ENCODE measurements at places on chromosomes 2 and 18.

DNA sequence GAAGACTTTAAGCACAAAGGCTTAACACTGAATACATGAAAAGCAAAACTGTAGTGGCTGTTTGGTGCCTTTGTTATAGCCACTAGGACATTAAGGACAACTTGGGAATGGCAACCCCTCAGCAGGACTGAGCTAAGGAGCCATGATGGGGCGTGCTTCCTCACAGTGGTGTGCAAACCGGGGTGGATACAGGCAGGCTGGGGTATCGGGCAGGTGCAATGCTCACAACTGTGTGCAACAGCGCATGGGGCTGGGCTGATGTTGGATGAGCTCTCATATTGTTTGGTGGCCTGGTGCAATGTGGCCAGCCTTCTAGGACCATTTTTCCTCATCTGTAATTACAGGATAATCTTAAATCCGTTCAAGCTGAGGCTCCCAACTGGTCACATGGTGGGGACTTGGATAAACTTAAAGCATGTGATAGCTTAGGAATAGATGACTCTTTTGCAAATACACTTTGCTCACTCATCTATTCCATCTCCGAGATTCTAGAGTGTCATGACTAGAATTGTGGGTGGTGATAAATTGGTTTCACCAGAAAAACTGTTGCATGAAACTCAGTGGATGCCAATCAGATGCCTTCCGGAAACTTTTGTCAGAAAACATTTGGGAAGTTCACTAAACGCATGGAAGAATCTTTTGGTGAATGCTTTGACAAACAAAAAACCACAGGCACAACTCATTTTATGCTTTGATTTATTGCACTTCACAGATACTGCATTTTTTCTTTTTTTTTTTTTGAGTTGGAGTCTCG, 116.5 kb downstream of the PXDN start:
- DNase-seq, result no peak

GRCh38 chr2:161077367-161078210, 82.6 kb upstream of the TANK start:
- no peak for DNase-seq

DNA sequence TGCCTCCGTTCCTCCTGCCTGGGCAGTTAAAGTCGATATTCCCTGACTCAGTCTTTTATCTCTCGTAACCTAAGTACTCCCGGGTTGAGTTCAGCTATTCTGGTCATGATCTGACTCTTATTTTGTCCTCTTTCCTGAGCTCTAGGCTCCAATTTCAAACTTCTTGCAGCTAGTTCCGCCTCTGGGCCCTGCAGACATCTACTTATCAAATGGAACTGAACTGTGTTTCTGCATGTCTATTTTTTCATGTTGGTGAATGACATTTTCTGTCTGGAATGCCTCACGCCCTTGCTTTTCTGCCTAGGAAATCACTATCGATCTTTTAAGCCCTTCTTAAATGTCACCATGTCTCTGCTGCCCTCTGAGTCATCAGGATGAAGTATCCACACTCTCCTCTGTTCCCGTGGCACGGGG, 101.5 kb downstream of the VAPA start:
- DNase-seq, result no peak

DNA sequence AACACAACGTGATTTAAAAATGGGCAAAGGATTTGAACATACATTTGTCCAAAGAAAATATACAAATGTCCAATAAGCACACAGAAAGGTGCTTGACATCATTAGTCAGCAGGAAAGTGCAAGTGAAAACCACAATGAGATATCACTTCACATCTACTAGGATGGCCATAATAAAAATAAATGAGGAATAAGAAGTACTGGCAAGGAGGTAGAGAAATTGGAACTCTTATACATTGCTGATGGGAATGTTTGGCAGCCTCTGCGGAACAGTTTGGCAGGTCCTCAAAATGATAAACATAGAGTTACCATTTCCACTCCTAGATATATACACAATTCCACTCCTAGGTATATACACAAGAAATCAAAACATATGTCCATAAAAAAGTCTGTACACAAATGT, 51.0 kb upstream of the PGAP1 start:
- no peak for DNase-seq

DNA sequence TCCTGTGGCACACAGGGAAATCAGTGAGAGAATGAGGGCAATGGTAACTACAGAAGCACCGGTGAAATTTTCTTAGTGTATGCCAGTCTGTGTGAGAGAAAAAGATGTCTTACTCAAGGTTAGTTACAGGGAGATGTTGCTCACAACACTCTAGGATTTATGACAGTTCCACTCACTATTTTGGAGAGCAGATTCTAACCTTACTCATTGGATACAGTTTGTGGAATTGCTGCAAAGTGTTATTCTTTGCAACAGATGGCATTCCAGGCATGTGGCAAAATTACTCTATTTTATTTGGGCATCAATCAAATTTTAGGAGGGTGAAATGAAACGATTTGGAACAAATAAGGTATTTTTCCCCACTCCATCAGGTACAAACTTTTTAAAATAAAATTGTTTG, 449.1 kb downstream of the PIK3C3 start:
- no peak for DNase-seq

DNA sequence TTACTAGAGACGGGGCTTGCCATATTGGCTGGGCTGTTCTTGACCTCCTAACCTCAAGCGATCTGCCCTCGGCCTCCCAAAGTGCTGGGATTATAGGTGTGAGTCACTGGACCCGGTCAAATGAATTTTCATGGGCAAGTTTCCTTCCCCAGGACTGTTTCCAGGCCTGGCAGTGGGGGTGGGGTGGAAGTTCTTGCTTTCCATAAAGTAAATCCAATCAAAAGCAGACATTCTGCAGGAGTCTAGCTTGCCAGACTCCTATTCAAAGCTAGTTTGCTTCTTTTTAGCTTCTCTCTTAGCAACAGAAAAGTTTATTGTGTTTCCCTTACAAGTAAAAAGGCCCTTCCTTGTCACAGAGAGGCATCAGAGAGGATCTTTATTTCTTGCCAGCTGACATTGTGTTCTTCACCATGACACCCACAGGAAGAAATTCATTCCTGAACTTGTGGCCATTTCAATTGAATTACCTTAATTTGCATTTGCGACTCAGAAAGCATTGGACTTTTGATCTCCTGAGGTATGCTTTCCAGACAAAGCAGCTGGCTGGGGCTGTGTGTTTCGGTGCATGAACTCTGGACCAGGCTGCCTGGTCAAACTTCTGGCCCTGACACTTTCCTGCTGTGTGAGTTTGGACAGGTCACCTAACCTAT, 37.9 kb downstream of the LYPD1 start:
- peak; percentile 31 for DNase-seq

DNA sequence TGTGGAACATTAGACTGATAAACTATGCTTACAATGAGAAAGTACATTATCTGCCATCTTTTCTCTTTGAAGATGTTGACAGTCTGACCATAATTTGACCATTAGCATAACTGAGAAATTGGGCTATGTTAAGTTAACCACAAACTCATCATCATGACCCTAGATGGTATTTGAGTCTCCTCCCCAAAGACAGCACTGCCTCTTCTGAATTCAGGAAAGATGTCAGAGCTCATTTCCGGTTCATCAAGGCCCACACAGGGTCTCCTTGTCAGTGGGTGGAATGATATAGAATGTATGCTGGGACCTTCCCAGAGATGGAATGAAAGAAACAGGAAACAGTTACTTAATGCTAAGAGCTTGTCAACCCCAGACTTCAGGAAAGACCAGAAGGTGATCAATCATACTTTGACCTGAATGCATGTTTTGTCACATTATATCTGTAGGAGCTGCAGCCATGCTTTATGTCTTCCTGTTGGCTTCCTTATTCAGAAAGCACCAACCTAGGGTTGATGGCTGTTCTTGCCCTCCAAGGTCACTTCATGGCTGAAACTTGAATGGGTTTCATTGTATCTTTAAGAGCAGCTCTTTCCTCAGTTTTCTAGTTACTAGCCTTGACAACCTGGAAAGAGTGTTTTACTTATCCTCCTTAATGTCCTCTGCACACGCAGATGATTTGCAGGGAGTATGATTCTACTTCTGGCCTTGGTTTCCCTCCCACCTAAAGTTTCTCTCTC, 99.1 kb upstream of the NEUROD1 start:
- DNase-seq, result peak; percentile 51

- no peak for DNase-seq
Measured at GRCh38 chr2:218285604-218286003, 6.7 kb downstream of the TMBIM1 start.

DNA sequence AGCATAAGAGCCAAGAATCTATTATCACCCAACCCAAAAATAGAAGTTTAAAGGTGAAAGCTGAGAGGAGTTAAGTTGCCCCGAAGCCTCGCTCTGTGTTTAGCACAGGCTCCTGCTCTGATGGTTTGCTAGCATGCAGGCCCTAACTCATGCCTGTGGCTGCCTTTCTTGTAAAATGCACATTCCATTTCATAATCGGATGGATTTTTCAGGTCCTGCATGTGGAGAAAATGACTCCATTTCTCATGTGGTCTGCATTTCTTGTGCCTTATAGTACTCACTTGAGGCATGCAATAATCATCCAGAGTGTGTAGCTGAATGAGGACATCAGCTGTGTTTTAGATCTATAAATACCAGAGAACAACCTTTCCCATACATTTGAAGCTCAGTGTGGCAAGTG, 381.8 kb downstream of the CPS1 start:
- no peak for DNase-seq

DNA sequence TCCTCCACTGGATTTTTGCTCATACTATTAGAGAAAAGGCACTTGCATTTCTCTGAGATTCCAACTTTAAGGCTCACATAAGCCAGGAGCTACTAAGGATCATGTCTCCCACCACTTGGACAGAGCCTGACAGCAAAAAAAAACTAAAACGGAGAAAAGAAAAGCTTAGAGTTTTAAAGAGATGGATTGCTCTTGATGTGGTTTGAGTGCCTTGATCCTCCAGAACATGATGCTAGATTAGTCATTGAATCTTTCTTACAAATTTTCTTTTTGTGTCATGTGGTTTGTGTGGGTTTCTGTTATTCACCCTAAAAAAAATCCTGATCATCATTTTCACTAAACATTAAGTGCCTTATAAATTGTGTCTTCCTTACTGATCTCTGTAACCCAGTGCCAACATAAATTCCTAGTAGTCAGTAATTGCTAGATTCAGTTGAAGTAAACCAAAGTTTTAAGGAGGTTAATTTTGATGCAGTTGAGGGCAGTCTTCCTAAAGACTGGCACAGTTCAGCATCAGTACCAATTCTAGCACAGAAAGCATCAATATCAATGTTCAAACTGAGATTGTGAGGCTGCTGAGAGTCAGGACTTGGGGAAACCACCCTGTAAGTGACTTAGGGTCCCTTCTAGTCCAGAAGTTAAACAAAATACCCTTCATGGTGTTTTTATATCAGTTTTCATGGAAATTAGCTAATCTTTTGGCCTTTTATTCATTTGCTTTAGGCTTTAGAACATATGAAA, 206.3 kb downstream of the RAD51AP2 start:
- DNase-seq, result no peak
